ENCODE measurements at places on chromosomes 1 and 21.

DNA sequence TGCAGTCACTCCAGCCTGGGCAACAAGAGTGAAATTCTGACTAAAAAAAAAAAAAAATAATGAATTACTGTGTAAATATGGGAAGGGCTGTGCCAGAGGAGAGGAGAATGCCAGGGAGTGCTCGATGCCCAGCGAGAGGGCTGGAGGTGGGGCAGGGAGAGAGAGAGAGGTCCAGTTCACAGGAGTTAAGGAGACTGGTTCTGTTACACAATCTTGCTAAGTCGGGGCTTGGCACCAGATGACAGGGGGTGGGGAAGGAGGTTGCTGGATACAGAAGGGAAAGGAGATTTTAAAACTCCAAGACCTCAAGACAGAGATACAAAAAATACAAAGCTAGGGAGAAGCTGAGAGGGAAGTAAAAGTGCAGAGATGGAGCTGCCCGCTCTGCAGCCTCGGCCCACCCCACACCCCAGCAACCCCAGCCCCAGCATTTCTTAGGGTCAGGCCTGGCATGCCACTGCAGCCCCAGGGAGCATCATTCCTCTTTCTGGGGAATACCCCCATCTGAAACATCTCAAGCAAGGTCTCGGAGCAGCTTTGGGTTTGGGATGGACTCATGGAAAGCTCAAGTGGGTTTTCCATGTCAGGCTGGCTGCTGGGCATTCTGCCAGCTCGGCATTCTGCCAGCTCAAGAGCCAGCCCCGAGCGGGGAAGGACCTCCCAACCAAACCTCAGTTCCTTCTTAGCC is 991 bp downstream of the SELENBP1 start:
- DNase-seq: no peak

GRCh38 chr1:99751877-99752504 is 14.4 kb downstream of the FRRS1 start:
- DNase-seq: no peak

DNA sequence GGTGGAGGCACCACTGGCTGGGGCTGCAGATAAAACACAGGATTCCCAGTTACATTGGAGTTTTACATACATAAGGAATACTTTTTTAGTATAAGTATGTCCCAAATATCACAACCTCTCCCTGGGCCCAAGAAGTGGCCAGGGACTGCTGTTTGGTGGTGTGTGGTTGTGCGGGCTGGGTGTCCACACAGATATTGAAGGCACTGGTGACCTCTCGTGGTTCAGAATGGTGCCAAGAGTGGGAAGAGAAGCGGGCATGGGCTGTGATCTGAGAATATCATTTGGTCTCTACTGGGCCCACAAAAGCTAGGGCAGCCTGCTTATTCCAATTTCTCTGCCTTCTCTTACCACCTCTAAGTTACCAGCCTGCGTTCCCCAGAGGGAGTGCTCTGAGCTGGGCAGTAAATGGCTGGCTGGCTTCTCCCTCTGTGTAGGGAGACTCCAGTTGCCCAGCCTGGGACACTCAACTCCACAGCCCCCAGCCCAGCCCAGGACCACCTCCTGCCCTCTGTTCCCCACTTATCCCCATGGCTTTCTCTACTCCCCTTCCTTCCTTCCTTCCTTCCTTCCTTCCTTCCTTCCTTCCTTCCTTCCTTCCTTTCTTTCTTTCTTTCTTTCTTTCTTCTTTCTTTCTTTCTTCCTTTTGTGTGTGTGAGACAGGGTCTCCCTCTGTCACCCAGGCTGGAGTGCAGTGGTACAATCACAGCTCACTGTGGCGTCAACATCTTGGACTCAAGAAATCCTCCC is 42.8 kb upstream of the RD3 start:
- no peak for DNase-seq

DNA sequence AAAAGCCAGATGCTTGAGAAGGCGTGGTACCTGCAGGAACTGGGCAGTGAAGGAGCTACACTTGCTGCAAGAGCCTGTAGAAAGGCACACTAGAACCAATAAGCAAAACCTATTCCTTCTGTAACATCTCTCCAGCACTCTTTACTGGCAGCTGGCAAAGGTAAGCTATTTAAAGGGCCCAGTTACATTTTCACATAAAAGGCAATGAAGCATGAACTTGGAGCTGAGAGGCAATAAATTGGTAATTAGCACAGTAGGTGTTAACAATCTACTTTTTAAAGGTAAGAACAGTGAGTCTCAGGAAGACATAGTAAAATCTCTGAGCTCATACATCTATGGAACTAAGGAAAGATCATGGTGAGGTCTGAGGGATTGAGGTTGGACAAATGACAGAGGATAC is 167.1 kb upstream of the OLFM3 start:
- DNase-seq: no peak

DNA sequence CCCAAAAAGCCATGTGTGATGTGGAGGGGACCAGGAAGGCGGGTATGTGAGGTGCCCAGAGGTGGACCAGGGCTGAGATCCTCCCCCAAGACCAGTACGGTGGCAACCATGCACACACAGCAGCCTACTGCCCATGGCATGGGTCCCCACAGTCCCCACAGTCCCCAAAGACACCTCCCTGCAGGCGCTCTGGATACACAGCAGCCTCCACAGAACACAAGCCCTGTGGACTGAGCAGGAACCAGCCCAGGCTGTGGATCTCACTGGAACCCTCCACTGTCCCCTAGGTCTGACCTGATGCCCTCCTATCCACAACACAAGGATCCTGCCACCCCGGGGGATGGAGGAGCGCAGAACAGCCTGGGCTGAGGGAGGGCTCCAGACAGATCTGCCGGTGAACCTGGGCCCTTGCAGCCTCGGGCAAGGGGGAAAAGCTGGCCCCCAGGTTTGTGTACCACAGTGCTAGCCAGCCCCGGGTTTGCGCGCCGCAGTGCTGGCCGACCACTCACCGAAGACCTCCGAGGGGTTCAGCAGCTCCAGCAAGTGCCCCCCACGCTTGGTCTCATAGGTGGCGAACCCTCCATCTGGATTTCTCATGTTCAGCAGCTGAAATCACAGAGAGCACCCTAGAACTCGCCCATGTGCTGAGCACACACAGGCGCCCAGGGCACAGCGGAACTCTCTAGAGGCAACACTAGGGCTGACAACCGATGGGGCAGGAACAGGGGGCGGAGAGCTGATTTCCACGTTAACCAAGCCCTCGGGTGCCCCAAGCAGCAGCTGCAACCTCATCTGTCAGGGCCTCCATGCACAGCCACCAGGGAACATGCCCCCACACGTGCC is 22.1 kb upstream of the SPATC1L start:
- DNase-seq: no peak

DNA sequence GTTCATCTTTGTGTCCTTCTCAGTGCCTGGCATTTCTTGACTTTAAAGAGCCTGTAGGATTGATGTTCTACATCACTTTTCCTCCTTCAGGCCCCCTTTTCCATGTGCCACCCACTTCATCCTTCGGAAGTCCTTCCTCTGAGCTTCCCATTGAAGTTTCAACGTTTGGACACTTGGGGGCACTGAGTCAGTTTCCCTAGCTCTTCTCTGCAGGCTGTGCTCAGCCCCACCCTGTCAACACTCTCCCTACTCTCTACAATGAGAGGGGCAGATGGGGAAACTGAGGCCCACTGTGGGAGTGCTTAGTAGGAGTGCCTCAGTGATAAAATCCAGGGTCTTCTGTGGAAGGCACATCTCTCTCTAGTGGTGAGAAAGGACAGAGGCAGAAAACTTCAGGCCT is 11.9 kb downstream of the KCNJ10 start:
- DNase-seq: no peak

DNA sequence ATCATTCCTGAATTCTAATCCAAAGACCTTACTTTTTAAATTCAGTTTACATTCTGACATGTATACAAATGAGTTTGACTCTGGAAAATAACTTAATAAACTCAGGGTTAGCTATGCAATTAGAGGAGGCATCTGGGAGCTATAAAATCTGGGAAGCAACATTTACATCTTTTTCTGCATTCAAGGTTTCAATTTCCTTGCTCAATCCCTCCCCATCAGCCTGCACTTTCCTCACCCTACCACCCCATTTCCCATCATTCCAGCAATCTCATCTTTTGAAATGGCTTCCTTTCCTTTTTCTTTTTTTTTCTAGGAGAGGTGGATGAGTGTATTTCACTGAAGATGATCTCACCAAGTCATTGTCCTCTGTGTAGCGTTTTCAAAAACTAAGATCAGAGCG is 65.3 kb upstream of the BEND5 start:
- DNase-seq: no peak

DNA sequence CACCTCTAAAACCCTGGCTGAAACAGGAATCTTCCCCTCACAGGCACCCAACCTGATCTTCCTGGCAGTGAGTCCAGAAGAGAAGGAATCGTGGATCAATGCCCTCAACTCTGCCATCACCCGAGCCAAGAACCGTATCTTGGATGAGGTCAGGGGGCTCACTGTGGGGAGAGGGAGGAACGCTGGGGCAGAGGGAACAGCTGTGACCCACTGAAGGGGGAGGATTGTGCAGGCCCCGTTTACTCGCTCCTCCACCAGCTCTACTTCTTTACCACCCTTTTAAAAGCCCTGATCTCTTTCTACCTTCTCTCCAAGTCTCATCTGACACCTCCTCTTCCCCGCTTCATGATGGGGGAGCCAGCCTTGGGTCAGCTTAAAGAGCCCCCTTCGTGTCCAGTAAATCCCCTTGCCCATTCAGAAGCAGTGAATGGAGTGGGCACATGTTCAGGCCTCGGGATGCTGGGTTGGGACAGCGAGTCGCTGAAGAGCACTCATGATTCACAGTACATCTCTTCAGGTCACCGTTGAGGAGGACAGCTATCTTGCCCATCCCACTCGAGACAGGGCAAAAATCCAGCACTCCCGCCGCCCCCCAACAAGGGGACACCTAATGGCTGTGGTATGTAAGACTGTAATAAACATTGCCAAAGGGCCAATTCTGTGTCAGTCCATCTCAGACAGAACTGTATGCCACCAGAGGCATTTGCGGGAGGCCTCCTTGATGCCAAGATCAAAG is 7.3 kb downstream of the PLEKHO1 start:
- DNase-seq: no peak

GRCh38 chr1:112030157-112030556 is 40.7 kb upstream of the KCND3 start:
- no peak for DNase-seq

DNA sequence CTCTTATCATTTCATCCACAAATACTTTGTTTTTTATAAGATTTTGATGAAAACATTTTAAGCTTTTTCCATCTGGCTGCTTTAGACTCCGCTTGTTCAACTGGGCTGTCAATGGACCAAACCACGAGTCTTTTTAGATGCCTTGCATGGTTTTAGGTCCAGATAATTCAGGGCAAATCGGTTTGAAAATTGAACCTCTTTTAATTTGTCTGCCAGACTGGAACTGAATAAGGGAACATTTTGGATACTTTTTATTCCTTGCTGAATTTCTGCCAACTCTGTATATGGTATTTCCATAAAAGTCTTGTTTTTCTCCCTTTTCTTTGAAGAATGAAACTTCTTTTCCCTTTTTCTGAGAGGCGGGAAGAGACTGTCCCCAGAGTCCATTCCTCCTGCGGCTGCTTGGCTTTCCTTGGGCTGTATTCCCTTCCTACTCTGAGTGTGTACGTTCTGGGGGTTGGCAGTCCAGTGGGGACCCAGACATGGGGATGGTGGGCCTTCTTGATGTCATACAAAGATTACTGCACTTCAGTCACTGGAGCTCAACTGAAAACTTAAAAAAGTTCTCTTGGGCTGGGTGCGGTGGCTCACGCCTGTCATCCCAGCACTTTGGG is 46.5 kb upstream of the CNN3 start:
- no peak for DNase-seq

GRCh38 chr1:91730801-91731732 is 154.9 kb downstream of the TGFBR3 start:
- DNase-seq: no peak

GRCh38 chr21:44568261-44568660 is 5.3 kb upstream of the KRTAP10-4 start:
- no peak for DNase-seq

GRCh38 chr21:41377715-41378114 is 15.9 kb downstream of the MX2 start:
- no peak for DNase-seq

DNA sequence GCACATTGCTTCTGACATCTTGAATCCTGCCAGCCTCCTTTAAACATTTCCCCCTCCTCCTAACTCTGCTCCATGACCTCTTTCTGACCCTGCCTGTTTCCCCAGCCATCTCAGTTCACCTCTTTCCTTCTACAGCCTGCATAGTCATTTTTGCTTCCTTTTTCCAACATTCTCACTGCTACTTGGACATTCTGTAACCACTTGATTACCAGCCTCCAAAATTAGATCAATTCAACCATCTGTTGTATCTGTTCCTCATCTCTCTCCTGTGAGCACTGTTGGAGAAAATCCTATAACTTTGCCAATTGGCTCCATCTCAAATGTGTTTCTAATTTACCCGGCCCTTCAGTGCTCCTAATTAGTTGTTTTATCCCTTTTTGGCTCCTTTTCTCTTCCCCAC is 27.5 kb upstream of the GPR88 start:
- DNase-seq: no peak

DNA sequence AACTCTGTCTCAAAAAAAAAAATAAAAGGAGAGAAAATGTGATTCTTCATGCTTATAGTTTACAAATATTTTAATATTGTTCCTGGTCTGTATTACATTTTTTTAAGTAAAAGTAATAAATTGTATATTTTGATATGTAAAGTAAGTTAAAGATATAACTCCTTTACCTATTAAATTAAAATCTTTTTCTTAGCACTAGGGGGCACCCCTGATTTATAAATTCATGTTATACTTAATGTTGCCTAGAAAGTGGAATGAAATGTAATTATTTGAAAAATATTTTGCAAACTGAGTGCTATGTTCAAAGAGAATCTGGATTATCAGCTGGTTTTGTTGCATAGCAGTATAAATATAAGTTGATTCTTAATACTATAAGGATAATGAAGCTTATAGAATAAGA is 49.2 kb downstream of the RALGPS2 start:
- DNase-seq: peak; percentile 61

GRCh38 chr1:53069663-53070327 is 7.8 kb downstream of the PODN start:
- no peak for DNase-seq

All from MM.1S (cell line).